Cardiac muscle cell (in vitro differentiated cells and primary cell): ENCODE measurements at places on chromosomes 2 and 18. TPM values are rescaled to one million over a fixed set of nuclear protein-coding genes. Genes with fewer than 3 reads are reported as not detected.

Gene CFC1
- total RNA-seq = 48.4 and 59.1 TPM in 2 replicates

DNA sequence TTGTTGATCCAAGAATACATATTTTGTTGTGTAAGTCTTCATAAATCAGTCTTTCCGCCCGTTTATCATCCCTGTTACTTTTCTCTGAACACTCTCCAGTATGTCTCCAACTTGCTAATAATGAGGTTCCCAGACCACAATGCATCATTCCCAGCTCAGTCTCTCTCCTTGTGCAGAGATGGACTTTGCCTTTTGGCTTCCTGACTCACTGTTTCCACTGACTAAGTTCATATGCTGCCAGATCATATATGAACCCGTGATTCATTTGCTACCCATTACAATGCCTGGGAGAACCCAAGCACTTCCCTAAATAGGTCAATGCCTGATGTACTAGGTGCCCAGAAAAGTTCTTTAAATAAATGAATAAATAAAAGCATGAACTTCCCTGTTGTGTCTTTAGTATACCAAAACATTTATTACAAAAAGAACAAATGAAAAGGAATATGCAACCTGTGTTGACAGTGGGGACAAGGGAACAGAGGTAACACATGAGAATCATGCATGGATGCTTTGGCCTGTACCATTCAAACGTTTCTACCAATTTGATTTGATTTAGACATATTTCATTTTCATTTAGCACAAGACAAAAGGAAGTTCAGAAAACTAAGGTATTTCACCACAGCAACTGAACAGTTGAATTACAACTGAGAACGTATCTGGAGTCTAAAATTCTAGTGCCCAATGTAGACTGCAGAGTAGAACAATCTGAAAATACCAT, 215.4 kb upstream of the HNRNPA3 start:
- H3K36me3 ChIP-seq = no peaks in the 10 kb centered on the region
- no peak overlapping the region for H3K4me3 ChIP-seq
- H3K27me3 ChIP-seq = no peaks in the 10 kb centered on the region
- no peak for DNase-seq
- no peak overlapping the region for H3K27ac ChIP-seq

GRCh38 chr18:33459612-33460011, 19.1 kb upstream of the CCDC178 start:
- H3K4me3 ChIP-seq = no peak overlapping the region
- H3K27ac ChIP-seq = no peak overlapping the region
- H3K4me1 ChIP-seq = no peaks in the 10 kb centered on the region
- H3K36me3 ChIP-seq = no peaks in the 10 kb centered on the region
- no peaks in the 10 kb centered on the region for H3K27me3 ChIP-seq

DNA sequence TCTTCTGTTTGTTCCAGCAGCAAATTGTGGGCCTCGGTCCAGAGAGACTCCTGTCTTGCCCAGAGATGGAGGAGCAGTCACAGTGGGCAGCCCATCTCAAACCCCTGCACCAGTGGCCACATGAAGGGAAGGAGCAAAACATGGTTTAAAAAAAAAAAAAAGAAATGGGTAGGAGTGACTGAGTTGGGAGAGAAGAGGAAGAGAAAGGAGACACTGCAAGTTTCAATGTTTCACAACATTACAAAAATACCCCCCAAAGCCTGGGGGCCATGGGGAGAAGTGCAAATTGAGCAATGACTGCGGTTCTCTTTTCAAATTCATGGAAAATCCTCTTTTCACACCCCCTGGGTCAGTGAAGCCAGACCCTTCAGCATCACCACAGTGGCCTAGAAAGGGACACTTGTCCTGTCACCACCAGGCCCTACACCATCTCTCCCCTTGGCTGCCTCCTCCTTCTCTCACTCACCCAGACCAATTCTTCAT, 117.1 kb downstream of the ZFP36L2 start:
- peak; percentile 52 for DNase-seq
- peak overlapping the region; percentile 88 for H3K27ac ChIP-seq
- no peak overlapping the region for H3K4me3 ChIP-seq
- H3K4me1 ChIP-seq = peaks cover 27% of the 10 kb centered on the region
- no peaks in the 10 kb centered on the region for H3K27me3 ChIP-seq
- no peaks in the 10 kb centered on the region for H3K36me3 ChIP-seq

DNA sequence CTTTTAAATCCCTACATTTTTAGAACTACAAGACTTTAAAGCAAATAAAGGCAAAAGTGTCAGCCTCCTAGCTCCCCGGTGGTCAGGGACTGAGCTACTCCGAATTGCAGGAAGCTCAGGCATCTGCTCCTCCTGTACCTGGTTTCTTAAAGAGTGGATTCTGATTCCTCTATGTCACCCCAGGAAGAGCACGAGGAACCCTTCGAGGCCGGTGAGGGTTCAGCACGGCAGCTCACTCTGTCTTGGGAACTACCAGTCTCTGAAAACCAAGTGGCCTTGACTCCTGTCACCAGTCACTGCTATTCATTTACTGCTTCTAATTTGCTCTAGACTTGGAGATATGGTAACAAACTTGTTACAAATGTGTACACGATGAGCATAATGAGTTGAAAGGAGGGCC, 2.3 kb downstream of the PER2 start:
- H3K27ac ChIP-seq = no peak overlapping the region
- H3K27me3 ChIP-seq = no peaks in the 10 kb centered on the region
- no peak overlapping the region for H3K4me3 ChIP-seq
- peaks cover 11% of the 10 kb centered on the region for H3K4me1 ChIP-seq
- no peak for DNase-seq

DNA sequence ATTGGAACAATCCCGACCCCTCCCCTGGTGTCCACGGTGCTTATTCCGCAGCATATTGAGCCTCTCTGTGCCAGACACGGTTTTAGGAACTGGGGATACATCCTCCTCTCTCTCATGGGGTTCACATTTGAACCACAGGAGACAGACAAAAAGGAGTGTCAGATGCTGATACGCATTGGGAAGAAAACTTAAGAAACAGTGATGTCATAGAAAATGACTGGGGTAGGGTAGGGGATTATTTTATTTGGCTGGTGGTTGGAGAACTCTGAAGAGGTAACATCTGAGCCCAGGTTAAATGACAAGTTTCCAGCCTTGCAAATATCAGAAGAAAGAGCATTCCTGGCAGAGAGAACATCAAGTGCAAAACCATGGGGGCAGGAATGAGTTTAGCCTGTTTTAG, 344.5 kb downstream of the DPP10 start:
- no peak overlapping the region for H3K4me3 ChIP-seq
- no peak for DNase-seq
- no peaks in the 10 kb centered on the region for H3K27me3 ChIP-seq
- no peaks in the 10 kb centered on the region for H3K36me3 ChIP-seq
- H3K4me1 ChIP-seq = peaks cover 7% of the 10 kb centered on the region
- H3K27ac ChIP-seq = no peak overlapping the region

DNA sequence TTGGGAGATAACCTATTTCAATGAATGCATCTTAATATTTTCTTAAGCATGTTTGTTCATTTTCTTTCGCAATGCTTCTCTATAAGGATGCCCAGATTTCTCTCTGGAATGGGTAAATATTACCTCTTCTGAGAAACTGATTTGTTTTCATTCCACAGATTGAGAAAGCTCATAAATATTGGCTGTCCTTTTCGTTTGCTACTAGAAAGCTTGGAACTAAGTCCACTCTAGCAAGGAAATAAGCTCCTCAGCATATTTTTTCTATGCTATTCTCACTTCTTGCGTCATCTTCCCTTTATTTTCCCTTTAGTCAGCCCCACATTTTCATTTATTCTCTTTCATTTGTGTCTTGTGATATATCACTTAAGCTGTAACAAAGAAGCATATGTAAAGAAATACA, 76.3 kb downstream of the ANTXR1 start:
- peak; percentile 43 for DNase-seq
- H3K27me3 ChIP-seq = no peaks in the 10 kb centered on the region
- no peak overlapping the region for H3K4me3 ChIP-seq
- no peak overlapping the region for H3K27ac ChIP-seq
- peaks cover 13% of the 10 kb centered on the region for H3K36me3 ChIP-seq
- H3K4me1 ChIP-seq = no peaks in the 10 kb centered on the region
